Caki2 (cell line): ENCODE measurements at places on chromosomes 16 and 17.

- DNase-seq: no peak
These were observed 25.3 kb downstream of the GINS3 start for GRCh38 chr16:58417600-58417999.

- no peak for DNase-seq
These were observed 29.8 kb downstream of the LRRC36 start for GRCh38 chr16:67356396-67356795.

GRCh38 chr16:26053889-26054288 lies 362.1 kb downstream of the HS3ST4 start:
- DNase-seq: no peak

GRCh38 chr17:31321481-31321880 lies at the start of gene EVI2A:
Gene EVI2A (minus strand): TSS chr17:31321622. CDS start chr17:31319013, 2,609 bp downstream.
- DNase-seq: peak; percentile 46
